Naive thymus-derived CD8-positive, alpha-beta T cell (primary cell): ENCODE measurements at places on chromosomes 11 and 22. TPM values are rescaled to one million over a fixed set of nuclear protein-coding genes. Genes with fewer than 3 reads are reported as not detected.

The CD248 gene
- 41.3 TPM for total RNA-seq

The SCN4B gene
- not detected for total RNA-seq

DNA sequence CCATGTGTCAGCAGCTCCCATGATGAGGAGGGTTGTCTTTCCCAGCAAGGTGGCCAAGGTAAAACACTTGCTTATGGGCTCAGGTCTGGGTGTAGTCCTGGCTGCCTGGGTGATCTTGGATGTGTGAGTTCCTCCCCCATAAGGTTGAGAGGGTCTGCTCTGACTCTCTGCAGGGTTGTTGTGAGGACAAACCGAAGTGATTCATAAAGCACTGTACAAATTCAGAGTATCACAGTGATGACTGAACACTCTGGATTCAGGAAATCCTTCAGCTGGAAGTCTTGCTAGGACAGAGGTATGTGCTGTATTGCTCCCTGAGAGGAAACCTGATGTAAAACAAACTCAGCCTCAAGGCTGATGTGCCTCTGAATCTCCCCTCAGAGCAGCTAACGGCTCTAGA is 220.9 kb upstream of the PITPNB start:
- H3K27me3 ChIP-seq, result no peaks in the 10 kb centered on the region
- no peak for DNase-seq
- H3K4me1 ChIP-seq, result no peaks in the 10 kb centered on the region
- no peak overlapping the region for H3K4me3 ChIP-seq

DNA sequence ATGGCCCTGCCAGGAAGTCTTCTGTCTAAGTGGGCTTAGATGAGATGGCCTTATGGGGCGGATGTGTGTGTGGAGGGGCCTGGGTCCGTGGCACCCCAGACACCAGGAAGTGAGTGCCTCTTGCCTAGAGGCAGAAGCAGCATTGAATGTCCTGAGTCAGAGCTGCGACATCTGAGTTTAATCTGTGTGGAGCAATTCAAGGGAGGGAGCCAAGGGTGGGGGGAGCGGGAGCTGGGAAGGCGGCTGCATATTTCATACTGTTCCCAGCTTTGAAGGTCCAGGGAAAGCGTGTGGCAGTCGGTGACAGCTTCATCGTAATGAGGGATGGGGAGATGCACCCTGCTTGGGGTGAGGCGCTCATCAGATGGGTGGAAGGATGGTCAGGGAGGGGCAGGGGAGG is 73.5 kb upstream of the THY1 start:
- H3K4me3 ChIP-seq, result no peak overlapping the region
- H3K36me3 ChIP-seq, result no peaks in the 10 kb centered on the region
- DNase-seq, result no peak
- H3K4me1 ChIP-seq, result no peaks in the 10 kb centered on the region

DNA sequence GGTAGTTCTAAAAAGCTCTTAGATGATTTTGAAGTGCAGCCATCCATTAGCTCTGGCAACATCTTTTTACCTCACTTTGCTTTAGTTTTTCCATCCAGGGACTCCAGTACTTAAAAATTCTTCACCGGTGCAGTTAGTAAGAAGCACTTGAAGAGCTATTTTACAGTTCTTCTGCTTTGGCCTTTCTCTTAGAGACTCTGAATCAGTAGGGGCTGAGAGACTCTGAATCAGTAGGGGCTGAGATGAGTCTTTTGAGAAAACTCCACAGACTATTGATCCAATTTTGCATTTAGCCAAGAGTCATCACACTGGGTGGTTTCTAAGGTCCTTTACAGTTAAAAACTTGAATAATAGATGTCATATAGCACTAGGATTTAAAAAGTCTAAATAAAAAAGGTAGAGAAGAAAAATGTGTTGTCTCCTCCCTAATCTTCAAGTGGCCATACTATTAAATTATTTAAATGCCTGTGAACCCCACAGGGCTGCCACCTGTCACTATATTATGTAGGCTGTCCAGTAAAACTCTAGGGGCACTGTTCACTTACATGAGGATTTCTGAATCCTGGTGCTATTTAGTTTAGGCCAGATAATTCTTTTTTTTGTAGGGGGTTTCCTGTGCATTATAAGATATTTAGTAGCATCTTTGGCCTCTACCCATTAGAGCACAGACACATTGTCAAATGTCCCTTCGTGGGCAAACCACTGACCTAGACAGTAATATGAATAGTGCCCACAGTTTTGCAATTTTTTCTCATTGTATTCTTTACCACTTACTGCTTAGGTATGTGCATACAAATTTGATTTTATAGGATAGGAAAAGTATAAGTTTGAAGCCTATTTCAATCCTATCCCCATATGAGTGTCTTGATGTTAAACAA is 26.3 kb upstream of the HIKESHI start:
- DNase-seq, result no peak
- no peaks in the 10 kb centered on the region for H3K27me3 ChIP-seq
- H3K36me3 ChIP-seq, result peaks cover 23% of the 10 kb centered on the region
- H3K4me3 ChIP-seq, result no peak overlapping the region
- H3K27ac ChIP-seq, result peak overlapping the region; percentile 5

- no peak overlapping the region for H3K27ac ChIP-seq
- H3K36me3 ChIP-seq, result no peaks in the 10 kb centered on the region
- DNase-seq, result no peak
- H3K27me3 ChIP-seq, result no peaks in the 10 kb centered on the region
- H3K4me3 ChIP-seq, result no peak overlapping the region
- H3K4me1 ChIP-seq, result no peaks in the 10 kb centered on the region
Observed at GRCh38 chr11:102794382-102794781, 3.6 kb downstream of the MMP1 start.

DNA sequence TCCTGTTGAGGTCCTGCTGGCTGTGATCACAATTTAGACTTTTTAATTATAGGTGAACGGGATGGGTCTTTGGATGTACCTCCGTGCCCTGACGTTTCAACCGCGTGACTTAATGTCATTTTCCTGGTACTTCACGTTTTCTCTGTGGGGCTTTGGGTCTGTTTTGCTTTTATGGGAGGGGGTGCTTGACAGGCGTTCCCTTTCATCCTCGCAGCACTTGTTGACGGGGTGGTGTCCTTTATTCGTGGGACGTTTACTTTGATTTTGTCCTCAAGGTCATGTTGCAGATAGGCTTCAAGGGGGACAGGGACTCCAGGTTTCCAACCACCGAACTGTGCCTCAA is 994 bp downstream of the PPP6R3 start:
- DNase-seq, result no peak
- peak overlapping the region; percentile 87 for H3K4me3 ChIP-seq
- H3K4me1 ChIP-seq, result peaks cover 56% of the 10 kb centered on the region
- no peaks in the 10 kb centered on the region for H3K27me3 ChIP-seq
- H3K36me3 ChIP-seq, result no peaks in the 10 kb centered on the region
